ENCODE measurements at places on chromosomes 3 and 15. TPM values are rescaled to one million over a fixed set of nuclear protein-coding genes. Genes with fewer than 3 reads are reported as not detected.

Gene KLHDC8B
- 41.6 TPM for total RNA-seq

Gene ANKRD63
- not detected for total RNA-seq

Gene GP5
- under 0.01 TPM for total RNA-seq

Gene IL17RB
- not detected for total RNA-seq

Gene ARNT2
- 8.6 TPM for total RNA-seq

Gene SLC9C1
- total RNA-seq, result not detected

Gene SEC62
- total RNA-seq, result 51.4 TPM

Gene CASR
- total RNA-seq, result not detected

Gene SORD
- total RNA-seq, result 8.3 TPM

Gene ARHGAP11A
- total RNA-seq, result 3.5 TPM

Gene CDV3
- 283 TPM for total RNA-seq

Gene RTP1
- total RNA-seq, result not detected

Gene GRM7
- not detected for total RNA-seq

Gene ZNF501
- total RNA-seq, result 4.6 TPM

Gene PRR20G
- total RNA-seq, result not detected

Gene KBTBD13
- total RNA-seq, result not detected

Gene KIF7
- 12.7 TPM for total RNA-seq

Gene GPR27
- total RNA-seq, result not detected

Measured in placental pericyte (primary cell).